Activated B cell treated with CpG ODN at 0.5 μM for 24 hours (primary cell): ENCODE measurements at places on chromosomes 13 and 19.
A peak's percentile ranks its signal among the peaks of the same experiment; 100 is the strongest.

DNA sequence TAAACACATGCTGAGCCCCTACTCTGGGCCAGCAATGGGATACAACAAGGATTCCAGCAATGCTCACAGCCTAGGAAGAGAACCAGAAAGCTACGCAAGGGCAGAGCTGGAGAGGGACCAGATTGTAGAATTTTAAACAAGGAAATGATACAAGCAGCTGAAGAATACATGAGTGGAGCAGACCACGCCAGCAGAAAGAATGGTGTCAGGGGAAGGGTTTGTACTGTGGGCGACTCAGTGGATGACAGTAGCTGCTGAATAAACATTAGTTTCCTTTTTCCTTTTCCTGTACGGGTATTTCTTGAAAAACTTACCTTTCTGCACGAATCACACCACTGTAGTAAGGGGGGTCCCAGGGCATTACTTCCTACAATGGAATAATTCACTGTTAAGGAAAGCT, 30.7 kb downstream of the MIPEP start:
- DNase-seq, result no peak

DNA sequence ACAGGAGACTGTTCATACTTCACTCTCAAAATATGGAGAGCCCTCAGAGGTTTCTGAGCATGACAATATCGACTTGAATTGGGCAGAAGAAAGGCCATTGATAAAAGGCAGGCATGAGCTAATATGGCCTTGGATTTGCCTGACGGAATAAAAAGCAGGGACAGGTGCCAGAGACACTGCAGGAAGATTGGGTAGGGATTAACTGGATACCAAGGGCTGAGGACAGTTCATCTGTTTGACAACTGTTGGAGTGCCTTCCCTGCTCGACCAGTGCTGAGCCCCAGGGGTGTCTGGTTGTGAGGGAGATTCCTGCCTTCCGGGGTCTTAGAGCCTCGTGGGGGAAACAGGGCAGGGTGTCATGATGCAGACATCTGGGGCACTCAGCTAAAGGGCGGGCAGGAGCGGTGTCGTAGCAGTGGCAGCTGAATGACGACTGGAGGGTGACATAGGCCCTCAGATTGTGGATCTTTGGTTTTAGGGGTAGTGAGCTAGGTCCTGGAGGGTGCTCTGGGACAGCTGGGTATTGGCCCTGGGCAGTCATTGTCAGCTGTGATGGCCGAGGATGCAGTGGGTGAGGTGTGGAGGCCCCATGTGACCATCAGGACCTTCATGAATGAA, 12.3 kb downstream of the GATAD2A start:
- DNase-seq, result no peak

DNA sequence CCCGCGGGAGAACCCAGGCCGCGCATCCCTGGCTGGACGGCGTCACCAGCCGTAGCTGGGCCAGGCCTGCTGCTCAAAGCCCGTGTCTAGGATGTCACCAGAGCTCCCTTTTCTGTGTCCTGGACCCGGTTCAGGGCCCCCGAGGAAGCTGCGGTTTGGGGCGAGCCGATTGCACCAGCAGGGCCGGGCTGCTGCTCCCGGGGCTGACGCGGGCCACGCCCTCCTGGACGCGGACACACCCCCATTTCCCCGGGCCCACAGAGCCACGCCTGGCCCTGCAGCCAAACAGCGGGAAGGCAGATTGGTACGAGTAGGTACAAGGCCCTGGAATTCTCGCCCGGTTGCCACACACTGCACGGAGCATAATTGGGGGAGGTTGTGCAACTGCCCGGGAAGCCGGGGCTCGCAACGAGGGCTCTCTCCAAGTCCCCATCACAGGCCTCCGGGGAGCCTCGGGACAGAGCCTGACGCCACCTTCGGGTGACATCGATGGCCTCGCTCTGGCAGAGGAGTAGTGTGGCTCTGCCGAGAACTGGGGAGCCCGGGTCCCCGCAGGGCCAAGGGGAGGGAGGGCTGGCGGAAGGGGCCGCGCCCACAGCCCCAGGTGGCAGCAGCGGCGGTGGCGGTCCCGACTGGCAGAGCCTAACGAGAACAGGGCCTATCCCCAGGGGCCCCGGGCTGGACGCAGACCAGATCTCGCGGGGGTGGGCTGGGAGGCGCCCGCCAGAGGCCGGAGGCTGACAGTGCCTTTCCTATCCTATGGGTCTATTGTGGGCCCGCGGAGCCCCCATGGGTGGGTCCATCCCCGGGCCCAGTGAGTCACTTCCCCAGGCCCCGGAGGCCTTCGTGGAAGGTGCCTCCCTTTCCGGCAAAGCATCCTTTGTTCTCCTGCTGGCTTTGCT, 23.5 kb downstream of the KCTD15 start:
- peak; percentile 60 for DNase-seq

- no peak for DNase-seq
These were observed 135.3 kb upstream of the MIR17HG start for GRCh38 chr13:91212231-91212630.

- no peak for DNase-seq
These were observed 3.5 kb downstream of the KCNA7 start for GRCh38 chr19:49069026-49069425.

DNA sequence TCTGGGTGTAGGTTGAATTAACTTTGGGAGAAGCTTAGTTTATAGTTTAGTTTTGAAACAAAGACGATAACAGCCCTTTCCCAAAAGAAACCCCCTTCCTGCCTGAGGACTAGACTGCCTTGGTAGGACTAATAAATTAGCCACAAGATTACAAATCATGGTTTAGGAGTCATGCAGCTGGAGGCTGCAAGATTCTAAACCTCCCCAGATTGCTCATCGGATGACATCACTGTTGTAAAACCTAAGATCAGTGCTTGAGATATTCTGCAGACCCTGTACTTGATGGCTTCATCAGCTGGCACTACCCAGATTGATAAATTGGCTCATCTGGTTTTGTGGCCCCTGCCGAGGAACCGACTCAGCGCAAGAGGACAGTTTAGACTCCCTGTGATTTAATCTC, 35.9 kb upstream of the MPHOSPH8 start:
- no peak for DNase-seq

GRCh38 chr13:99829161-99829560, 142.4 kb downstream of the ZIC5 start:
- DNase-seq, result no peak

- DNase-seq, result no peak
These were observed 10.5 kb downstream of the IZUMO2 start for GRCh38 chr19:50152578-50152977.

- no peak for DNase-seq
These were observed 23.6 kb downstream of the AP3D1 start for GRCh38 chr19:2127758-2128157.

- DNase-seq, result no peak
These were observed 437 bp downstream of the HIPK4 start for GRCh38 chr19:40389404-40390083.

DNA sequence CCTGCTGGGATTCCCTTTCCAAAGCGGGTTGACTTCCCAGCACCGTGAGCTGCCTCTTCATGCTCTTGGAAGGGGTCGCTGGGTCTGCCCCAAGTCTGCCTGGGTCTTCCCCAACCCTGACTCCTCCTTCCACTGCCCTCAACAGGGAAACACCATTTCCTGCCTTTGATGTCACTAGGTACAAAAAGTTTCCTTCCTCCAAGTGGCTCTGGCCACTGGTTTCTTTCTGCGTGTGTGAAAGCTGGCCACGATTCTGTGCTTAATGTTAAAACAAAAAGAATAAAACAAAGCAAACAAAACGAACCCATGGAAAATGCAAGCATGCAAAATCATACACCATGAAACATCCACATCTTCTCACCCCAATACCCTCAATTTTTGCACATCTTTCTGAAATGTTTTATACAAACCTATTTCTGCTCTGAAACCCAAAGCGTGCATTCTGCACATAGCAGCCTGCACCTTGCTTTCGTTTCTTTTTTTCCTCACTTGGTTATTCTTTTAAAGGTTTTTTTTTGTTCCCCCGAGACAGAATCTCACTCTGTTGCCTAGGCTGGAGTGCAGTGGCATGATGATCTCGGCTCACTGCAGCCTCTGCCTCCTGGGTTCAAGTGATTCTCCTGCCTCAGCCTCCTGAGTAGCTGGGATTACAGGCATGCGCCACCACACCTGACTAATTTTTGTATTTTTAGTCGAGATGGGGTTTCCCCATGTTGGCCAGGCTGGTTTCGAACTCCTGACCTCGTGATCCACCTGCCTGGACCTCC, 12.5 kb upstream of the TNFSF9 start:
- no peak for DNase-seq

DNA sequence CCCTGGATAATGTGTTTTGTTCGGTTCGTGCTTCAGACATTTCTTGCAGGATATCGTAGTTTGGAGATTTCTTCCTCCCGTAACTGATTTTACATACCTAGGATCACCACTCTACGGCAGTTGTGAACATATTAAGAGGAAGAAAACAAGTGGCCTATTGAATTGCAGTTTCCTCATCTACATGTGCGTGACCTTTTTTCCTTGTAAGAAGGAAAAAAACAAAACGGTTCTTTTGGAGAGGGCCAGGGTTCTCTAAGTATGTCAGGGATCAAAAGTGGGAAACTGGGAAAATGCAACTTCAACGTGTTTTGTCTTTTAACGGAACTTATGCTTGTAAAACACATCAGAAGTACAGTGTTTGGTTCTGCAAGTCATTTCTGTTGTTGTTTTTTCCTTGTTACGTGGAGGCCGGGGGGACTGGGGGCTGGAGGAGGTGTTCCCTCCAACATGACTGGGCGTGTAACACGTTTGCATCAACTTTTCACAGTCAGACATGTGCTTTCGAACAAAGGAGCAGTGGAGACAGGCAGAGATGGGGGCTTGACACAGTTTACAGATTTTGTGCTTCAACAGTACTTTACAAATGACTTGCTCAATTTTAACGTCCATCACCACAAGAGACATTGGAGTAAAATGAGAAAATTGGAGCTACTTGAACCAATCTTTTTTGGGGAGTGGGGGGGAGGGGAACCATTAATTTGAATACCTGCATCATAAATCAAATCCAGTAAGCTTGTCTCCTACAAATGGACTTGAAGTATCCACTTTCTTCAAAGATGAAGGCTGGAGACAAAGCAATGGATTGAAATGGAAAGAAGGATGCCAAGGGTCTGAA, 3.8 kb downstream of the ZC3H4 start:
- DNase-seq, result no peak

DNA sequence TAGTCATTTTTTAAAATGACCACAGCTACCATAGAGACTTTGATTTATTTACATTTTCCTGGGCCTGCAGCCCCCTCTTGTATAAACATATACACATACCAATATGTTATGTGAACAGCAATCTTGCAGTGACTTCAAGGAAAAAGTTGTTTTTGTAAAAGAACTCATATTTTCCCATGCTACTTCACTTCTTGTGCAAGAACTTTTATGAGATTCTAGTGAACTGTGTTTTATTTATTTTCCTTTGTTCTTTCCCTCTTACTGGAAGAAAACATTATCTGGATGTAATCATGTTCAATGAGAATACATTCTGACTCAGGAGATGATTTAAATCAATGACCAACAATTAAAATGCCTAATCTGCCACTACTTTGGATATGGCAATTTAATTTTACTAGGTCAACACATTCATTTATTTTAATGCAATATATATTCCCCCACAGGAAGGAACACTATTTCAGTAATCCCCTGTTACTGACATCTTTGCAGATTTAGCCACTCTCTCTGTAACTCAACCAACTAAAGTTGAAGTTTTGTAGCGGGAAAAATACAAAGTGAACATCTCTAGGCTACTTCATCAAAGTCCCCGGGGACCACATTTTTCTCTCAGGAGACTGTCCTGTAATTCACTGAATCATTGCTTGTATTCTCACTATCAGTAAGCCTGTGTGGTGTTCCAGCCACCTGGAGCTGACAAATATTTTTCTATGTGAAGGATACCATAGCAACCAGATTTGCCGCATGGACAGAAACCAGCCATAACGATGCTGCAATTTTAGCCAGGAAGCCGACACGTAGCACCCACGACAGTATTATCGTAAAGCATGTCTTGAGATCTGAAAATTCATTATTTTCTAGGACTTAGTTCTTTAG, 90.5 kb downstream of the STARD13 start:
- no peak for DNase-seq

DNA sequence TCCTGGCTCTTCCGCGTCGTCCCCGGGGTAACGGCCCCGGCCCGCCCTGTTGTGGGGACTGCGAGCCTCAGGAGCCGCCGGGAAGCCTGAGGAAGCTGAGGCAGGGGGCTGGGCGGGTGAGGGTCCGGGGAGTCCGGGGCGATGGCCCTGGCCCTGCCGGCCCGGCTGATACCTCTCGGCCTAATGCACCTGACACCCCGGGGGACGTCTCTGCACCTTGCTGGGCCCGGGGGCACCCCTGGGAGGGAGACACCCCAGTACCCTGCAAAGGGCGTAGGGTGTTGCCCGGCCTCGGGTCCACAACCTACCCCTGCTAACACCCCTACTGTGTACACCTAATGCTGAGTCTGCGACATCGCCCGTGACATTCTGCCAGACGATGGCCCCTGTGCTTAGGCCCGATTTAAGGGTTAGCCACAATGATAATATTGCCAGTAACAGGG, 410 bp downstream of the PIN1 start:
- no peak for DNase-seq

DNA sequence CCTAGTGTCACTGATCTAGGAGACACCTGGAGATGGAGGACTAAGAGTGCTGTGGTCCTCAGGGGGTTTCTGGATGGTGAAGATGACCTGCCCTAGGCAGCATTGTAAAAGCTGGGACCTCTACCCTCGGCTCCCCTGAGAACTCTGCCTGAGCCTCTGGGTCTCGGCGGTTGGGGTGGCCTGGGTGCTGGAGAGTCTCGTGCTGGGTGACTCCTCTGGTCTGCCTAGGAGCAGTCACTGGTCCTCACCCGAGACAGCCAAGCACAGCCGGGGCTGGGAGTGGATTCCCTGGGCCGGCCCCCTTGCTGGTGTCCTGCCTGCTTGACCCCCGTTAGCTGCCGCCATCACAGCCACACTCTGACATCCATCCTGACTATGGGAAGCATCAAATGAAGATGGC, 6.7 kb downstream of the KCTD15 start:
- DNase-seq, result no peak

DNA sequence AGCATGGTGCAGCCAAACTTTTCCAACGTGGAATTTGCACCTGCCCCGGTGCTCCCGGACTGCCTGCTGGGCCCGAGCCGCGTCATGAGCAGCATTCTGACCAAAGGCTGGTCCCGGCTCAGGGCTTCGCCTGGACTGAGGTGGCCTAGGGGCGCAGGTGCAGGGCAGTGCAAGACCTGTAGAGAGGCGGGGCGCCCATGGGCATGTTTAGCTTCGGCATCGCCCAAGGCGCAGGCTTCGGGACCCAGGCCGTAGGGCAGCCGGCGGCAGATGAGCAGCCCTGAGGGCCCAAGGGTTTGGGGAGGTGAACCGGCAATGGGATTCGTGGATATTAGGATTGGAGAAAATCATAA, 23.8 kb downstream of the LRFN3 start:
- DNase-seq, result no peak

DNA sequence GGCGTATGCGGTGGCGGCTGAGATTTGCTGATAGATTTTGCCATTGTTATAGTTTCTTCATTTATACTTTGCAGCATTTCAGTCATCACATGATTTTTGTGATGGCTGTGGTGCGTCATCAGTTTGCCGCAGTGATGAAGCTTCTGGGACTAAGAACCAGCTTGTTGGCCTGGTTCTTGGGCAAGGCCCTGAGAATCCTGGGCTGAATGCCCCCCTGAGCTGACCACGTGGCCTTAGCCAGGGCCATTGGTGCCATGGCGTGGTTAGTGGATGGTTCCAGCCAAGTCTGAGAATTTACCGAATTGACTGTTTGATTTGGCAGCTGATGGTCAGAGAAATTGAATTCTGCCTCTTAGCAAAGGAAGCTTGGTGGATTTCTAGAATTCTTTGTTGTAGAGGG, 17.8 kb downstream of the GATAD2A start:
- DNase-seq, result no peak
